Fibroblast of lung (primary cell): ENCODE measurements at places on chromosomes 16 and 17. TPM values are rescaled to one million over a fixed set of nuclear protein-coding genes. Genes with fewer than 3 reads are reported as not detected.

DNA sequence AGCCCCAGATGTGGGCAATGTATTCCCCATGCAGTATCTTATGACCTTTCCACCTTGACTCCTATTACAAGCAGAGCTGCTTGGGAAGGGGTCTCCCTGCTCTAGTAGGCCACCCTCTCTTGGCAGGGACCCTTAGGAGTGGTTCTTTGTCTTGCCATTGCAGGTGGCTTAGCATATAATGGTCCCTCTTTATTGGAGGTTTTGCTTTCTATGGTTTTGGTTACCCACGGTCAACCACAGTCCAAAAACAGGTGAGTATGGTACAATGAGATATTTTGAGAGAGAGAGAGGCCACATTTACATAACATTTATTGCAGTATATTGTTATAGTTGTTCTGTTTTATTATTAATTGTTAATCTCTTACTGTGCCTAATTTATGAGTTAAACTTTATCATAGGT, 472.8 kb upstream of the ASIC2 start:
- DNase-seq, result no peak

DNA sequence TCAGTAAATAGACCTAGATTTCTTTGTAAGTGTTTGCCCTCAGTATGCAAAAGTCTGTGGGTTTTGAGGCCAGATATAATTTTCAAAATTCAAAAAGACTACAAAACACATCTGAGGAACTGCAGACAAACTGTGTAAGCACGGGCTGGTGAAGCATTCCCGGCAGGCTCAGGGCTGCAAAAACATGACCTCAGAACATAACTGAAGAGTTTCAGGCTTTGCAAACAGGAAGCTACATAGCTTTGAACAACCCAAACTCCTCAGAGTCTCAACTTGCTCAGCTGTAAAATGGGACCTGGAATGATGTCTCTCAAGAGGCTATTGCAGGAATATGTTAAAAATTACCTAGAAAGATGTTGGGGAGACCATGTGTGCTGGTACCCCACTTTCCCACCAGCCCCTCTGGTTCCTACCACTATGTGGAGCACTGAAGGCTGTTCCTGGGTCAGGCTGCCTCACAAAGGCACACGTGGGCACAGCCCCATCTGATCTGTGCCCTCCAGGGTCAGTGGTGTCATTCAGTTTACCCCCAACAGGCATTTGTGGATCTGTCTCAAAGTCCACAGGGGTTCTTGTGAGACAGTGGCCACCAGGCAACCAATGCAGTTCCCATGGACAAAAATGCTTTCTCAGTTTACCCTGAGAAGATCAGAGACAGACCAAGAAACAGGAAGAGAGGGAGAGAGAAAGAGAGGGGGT, 72.9 kb downstream of the CREBBP start:
- no peak for DNase-seq

DNA sequence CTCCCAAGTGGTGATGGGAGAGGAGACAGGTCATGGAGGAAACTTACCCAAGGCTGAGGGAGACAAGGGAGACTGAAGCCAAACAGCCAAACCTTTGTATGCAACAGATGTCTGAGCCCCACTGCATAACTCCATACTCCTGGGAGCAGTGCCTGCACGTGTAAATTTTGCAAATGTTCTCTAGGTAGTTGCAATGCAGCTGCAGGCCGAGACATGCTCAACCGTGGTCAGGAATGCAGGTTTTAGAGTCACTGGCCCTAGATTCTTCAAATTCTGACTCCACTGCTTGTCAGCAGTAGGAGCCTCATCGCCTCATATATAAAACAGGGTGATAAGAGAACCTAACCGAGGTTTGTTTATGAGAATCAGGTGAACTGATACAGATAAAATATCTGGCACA, 11.5 kb downstream of the DYNLRB2 start:
- DNase-seq, result no peak

The MFAP4 gene
- polyA plus RNA-seq, result 37.8 and 53.3 TPM in 2 replicates

The KRTAP3-2 gene
- not detected in 2 replicates for polyA plus RNA-seq

The HBQ1 gene
- polyA plus RNA-seq, result not detected in 2 replicates

DNA sequence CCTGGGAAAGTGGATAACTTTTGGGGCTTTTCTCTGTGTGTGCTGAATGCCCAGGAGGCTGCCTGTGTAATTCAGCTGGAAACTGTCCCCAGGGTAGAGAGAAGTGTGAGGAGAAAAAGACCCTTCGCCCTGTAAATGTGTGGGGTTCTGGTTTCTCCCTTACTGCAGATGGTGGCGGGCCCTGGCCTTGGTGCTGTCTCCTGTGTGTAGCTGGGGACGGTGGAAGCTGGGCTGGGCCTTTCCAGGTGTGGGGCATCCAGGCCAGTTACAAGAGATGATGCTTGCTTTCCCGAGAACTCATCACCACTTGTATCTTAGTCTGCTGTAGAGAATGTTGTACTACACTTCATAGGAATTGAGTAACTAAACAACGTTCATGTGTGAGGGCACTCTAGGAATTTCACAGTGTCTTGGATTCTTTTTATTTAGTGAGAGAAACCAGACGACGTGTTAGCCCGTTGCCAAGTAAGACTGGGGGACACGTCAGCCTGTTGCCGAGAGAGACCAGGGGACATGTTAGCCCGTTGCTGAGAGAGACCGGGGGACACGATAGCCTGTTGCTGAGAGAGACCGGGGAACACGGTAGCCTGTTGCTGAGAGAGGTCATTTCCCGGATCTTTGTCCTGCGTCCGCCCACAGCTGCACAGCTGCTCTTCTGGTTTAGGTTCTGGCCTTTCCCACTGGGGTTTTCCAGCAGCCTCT, 43.1 kb downstream of the TBCD start:
- peak; percentile 22 for DNase-seq

DNA sequence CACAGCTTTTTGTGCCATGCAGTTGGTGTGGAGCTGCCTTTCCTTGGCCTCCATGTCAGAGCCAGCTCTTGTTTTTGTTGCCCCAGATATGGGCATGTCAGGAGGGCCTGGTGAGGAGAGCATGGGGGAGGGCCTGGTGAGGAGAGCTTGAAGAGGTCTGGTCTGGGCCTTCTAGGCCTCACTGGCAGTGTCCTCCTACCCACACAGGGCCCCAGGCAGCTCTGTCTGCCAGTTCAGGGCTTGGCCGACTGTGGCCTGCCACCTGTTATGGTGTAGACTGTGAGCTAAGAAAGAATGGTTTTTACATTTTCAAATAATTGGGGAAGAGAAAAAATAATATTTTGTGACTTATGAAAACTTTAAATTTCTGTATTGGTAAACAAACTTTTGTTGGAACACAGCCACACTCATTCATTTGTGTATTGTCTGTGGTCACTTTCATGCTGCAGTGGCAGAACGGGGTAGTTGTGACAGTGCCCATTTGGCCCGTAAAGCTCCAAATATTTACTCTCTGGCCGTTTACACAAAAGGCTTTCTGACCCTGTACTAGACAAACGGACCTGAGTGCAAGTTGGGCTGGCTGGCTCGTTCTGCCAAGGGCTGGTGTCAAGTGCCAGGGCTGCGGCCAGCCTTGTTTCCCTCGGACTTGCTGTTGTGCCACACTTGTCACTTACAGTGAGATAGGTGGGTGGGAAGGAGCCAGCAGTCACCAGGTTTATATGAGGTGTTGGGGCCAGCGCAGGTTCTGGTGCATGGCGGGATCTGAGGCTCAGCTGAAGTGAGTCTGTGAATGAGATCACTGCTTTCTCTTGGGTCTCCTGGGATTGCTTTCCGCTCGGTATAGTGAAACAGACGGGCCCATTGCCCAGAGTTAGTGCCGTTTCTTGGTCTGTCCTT, 18.2 kb downstream of the PGS1 start:
- no peak for DNase-seq

DNA sequence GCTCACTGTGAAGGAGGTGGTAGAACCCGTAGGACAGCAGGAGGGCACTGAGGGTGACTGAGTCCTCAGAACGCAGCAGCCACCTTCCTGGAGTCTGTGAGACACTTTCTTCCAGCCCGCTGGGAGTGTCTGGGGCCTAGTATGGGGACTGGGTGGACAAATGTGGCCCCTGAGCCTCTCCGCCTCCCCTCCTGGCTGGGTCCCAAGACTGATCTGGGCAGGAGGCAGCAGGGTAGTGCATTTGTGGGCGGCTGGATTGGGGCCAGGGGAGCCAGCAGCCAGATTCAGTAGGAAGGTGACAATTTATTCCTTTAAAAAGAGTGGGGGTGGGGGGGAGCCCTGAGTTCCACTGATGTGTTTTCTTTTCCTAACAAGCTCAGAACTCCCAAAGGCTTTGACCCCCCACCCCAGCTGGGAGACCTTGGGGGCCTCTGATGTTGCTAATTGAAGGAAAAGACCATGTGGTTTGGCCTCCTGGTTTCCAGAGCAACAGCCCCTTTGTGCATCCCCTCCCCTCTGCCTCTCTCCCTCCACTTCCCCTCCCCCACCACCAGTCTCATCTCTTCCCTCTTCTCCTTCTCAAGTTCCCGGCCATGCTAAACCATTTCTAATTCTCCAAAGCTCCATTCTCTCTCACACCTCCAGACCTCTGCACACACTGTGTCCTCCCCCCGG, 4.4 kb downstream of the CLEC19A start:
- no peak for DNase-seq

DNA sequence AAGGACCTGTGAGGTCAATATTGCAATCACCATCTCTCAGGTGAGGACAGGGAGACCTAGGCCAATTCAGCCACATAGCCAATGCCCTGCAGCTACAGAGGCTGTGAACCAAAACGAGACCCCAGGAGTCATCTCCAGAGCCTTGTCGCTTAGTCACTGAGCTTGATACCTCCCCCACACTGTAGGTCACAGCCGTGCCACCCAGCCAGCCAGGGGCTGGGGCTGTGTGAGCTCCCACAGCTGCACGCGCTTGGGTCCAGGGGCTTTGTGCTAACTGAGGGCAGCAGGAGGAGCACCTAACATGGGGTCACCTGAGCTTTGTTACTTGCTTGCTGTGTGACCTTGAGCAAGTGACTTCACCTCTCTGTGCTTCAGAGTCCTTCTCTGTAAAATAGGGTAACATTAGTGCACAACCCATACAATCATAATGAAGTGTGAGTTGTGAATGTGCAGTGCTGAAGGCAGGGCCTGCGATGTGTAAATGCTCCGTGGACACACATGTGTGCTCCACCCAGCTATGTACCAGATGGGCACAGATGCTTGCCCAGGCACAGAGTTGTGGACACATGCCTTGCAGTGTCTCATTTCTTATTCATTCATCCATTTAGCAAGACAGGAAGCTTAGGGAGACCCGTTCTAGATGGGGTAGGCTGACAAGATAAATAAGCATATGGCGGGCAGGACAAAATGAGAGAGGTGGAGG, 25.9 kb downstream of the SBK1 start:
- no peak for DNase-seq

The ULK2 gene
- polyA plus RNA-seq, result 15.8 and 20.0 TPM in 2 replicates

DNA sequence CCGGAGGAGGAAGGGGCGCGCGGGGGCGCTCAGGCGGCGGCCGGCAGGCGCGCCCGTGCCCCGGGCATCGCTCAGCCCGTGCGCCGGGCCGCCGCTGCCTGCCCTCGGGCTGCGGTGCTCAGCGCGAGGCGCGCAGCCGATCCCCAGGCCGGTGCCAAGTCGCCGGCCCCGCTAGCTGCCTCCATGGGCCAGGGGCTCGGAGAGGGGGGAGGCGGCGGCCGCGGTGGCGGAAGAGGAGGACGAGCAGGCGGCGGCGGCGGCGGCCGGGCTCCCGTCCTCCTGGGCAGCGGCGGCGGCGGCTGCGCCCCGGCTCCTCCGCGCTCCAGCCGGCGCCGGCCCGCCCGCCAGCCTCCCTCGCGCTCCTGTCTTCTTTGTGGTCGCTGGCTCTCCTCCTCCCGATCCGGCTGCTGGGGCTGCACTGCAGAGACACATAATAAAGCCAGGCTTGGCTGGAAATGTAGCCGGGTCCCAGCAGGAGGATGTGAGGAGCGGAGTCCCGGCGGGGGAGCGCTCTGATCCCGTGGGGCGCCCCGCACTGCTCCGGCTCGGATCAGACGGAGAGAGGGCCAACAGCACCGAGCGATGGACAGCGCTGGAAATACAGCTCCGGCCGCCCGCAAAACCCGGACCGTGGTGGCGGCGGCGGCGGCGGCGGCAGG, 889 bp upstream of the ZNF423 start:
- peak; percentile 78 for DNase-seq

The SLC25A10 gene
- polyA plus RNA-seq, result 3.7 and 10.1 TPM in 2 replicates

DNA sequence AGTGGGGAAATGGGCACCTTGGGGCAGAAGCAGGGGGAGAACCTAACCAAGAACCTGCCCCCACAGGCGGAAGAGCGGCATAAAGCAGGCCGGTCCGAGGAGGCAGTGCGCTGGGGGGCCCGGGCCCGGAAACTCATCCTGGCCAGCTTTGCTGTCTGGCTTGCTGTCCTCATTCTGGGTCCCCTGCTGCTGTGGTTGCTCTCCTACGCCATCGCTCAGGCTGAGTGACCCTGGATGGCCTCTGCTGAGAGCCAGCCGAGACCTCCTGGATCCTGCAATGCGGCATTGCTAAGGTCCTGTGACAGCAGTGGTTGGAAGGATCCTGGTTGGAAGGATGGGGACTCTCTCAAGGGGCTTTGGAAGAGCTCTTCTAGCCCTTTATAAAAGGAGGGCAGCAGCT, 4.5 kb upstream of the PHKG2 start:
- DNase-seq, result no peak

The JPH3 gene
- polyA plus RNA-seq, result 0.01 TPM in 1 of 2 replicates, not detected in the other

GRCh38 chr17:67624886-67625656, 92.7 kb upstream of the NOL11 start:
- no peak for DNase-seq

The GLYR1 gene
- polyA plus RNA-seq, result 28.6 and 42.2 TPM in 2 replicates

GRCh38 chr17:17079761-17080160, 37.5 kb downstream of the MPRIP start:
- no peak for DNase-seq

- DNase-seq, result peak; percentile 88
These were observed 175.8 kb upstream of the MAF start for GRCh38 chr16:79776243-79776847.
